ENCODE measurements at places on chromosomes 7 and 10.

- no peak for DNase-seq
Observed at GRCh38 chr7:121608785-121609184, 212.7 kb upstream of the FAM3C start.

GRCh38 chr7:3730276-3730675 lies 429.2 kb downstream of the SDK1 start:
- DNase-seq = no peak

DNA sequence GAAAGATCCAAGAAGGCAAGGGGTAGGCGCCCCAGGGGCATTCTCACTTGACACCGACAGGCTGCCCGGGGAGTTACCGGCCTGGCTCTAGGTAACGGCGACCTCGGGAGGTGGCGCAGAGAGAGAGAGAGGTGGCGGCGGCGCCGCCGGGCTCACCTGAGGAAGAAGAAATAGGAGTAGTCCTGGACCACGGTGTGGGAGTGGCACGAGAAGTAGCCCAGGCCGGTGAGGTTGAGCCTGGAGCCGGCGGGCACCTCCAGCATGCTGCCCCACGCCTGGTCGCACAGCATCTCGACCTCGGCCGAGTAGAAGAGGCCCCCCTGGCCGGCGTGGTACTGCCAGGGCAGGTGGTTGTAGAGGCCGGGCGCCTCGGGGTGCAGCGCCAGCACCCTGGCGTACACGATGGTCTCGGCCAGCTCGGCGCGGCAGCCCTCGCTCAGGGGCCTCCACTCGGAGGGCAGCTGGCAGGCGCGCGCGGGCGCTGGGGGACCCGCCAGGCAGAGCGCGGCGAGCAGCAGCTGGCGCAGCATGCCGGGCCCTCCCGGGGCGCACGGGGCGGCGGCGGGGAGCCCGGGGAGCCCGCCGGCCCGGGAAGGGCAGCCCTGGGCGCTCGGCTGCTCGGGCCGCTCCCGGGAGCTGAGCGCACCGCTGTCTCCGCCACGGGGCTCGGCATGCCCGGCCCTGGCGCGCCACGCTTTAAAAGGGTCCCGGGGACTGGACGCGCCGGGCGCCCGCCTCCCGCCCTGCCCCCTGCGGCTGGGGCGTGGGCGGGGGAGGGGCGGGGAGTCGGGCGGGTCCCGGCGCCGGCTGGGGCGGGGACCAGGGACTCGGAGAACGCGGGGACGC lies at the start of gene CCDC3:
CCDC3 (minus strand) TSS at position 673 of the 846 bp plus-strand sequence; CDS start at position 530, 143 bp downstream.
- DNase-seq = no peak

DNA sequence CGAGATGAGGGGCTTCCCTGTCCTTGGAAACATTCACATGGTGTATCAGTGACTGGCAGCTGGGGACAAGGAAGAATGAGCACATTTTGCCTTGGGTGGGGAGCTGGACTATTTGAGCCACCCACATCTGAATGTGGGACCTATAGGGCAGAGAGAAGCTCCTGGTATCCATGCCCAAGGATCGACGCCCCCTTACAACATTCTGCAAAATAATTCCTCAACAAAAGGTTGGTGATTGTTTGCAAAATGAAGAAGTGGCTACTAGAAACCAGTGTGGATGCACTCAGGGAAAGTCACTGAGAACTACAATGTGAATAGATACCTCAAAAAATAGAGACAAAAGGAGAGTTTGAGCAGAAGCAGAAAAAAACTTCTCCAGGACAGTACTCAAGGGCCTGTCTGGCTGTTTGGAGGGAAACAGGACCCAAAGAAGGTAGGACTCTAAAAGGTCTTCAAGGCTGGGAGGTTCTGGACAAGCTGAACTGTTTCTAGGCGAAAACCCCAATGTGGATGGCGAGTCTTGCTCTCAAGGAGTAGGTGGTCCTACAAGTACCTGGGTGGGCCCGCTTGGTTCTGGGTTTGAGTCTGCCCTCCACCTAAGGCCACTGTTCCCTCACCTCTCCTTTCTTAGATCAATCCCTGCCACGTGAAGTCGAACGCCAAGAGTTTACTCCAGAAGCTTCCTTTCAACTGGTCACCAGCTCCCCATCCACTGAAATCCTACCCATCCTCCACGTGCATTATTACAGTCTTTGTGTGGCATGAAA lies 125.0 kb upstream of the ZNF746 start:
- DNase-seq = no peak

- no peak for DNase-seq
Observed at GRCh38 chr10:15460661-15461060, 89.6 kb upstream of the FAM171A1 start.

- DNase-seq = no peak
Observed at GRCh38 chr7:126529254-126529653, 723.5 kb downstream of the GRM8 start.

GRCh38 chr7:91034459-91035368 lies 229.5 kb upstream of the FZD1 start:
- DNase-seq = no peak

- DNase-seq = no peak
Observed at GRCh38 chr10:51162002-51162401, 87.7 kb downstream of the PRKG1 start.

- DNase-seq = no peak
Observed at GRCh38 chr10:78900715-78901430, 167.9 kb upstream of the ZMIZ1 start.

DNA sequence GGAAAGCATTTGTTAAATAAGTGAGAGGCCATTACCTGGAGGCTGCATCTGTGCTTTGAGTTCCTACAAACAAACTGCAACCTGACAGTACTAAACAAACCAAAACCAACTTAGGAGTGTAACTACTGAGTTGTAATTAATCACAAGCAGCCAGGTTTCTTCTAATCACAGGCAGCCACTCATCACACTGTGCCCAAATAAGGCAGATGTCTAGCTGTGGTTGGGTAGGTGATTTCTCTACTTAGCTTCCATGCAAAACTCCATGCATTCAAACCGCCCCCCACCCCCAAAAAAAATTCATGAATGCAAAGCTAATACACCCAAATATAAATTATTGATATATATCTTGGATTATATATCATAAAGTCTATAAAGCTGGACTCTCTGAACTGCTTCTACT lies 461.1 kb downstream of the ARL4A start:
- no peak for DNase-seq

DNA sequence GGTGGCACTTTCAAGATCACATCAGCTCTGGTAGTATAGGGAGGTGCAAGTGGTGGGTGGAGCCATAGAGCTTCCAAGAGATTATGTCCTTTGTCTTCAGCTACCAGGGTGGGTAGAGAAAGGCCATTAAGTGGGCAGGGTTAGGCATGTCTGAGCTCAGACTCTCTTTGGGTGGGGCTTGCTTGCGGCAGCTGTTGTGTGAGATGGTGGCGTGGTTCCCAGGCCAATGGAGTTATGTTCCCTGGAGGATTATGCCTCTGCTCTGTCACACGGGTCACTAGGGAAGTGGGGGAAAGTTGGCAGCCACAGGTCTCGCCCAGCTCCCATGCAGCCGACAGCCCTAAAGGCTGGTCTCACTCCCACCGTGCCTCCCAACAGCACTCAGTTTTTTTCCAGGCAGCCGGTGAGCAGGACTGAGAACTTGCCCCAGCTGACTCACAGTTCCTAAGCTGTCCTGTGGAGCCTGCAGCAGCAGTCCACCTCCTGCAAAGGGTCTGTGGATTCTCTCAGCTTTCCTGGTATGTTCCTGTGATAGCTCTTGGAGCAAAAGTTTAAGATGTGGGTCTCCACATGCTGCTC lies 459.0 kb downstream of the SH2D4B start:
- DNase-seq = no peak

GRCh38 chr7:78179211-78179610 lies 380.6 kb downstream of the PHTF2 start:
- no peak for DNase-seq

DNA sequence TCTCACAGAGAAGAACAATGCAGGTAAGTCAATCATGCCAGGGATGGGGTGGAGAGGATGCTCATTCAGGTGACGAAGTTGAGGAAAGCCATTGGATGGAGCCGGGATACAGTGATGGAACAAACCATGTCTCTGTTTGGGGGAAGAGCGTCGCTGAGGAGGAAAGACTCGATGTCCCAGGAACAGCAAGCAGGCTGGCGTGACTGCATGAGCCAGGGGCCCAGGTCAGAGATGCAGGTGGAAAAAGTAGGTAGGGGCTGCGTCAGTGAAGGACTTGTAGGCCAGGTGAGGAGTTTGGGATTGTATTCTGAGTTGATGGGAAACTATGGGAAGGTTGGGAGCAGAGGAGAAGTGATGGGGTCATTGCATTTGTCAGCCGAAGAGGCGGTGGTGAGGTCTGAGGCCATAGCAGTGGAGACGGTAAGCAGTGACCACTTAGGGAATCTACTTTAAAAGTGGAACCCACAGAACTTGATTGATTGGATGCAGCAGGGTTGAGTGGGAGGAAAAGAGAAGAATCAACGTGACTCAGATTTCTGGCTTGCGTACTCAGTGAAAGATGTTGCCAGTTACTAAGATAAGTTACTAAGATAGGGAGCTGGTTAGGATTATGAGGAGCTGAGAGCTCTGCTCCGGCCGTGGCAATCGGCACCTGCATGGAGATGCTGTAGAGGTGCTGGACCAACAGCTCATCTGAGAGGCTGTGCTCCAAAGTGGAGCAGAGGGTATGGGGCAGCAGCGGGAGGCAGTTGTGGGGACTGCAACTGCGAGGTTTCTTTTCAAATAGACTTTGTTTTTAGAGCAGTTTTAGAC lies 12.5 kb upstream of the IL2RA start:
- no peak for DNase-seq
